ENCODE measurements at places on chromosomes 11 and 22.

DNA sequence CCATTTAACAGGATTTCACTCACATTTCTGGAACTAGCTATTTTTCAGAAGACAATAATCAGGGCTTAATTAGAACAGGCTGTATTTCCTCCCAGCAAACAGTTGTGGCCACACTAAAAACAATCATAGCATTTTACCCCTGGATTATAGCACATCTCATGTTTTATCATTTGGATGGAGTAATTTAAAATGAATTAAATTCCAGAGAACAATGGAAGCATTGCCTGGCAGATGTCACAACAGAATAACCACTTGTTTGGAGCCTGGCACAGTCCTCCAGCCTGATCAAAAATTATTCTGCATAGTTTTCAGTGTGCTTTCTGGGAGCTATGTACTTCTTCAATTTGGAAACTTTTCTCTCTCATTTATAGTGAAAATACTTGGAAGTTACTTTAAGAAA is 9.2 kb downstream of the PRSS23 start:
- no peak for DNase-seq

DNA sequence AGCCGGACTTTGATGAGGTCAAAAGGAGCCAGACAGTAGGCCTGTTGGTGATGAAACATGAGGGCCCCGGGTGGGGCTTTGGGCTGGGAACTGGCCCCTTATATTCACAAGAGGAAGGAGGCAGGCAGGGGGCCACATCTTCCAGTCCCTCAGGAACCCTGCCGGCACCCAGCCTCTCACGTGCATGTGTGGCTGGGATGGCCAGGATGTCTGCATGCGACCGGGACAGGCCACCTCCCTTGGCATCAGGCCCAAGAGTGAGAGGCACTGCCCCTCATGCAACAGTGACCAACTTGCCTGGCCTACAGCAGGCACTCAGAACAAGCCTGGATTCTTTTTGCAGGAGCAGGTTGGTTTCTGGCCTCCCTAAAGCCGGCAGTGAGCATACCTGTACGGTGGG is 5.4 kb downstream of the SLC25A45 start:
- no peak for DNase-seq

GRCh38 chr11:7651140-7651551 is 22.2 kb downstream of the CYB5R2 start:
- no peak for DNase-seq

GRCh38 chr11:70306586-70307033 is 36.1 kb downstream of the PPFIA1 start:
- DNase-seq, result no peak

GRCh38 chr11:31702966-31703365 is 108.2 kb downstream of the PAX6 start:
- DNase-seq, result no peak

GRCh38 chr11:95055283-95055897 is 6.2 kb downstream of the KDM4F start:
- DNase-seq, result no peak

DNA sequence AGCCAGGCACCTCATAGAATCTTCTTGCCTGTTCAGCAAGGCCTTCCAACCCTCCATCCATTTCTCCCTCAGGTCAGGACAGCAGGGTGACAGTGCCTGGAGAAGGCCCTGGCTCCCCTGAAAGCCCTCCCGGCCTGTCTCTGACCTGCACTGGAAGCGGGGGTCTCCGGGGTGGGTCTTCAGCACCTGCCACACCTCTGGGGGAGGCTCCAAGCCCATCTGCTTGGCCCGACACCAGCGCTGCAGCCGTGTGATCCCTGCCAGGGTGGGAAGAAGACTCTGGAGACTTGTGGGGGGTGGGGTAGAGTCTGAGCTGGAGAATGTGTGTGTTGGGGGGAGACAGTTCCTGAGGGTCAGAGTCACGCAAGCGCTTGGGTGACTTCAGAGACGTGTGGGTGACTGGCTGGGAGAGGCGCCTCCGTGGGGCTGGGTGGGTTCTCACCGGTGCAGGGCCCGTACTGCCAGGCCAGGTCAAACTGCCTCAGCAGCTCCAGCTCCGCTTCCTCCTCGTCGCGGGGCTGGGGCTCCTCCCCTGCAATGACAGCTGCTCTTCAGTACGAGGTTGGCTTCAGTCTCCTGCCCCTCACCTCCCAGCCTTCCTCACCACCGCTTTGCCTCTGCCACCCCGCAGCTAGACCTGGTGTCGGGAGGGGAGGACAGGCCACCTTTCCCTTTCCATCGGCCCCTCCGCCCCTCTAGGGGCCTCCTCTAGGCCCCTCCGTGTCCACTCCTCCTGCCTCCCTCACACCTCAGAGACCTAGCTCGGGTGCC is 615 bp downstream of the POLD4 start:
- DNase-seq, result peak; percentile 75

- no peak for DNase-seq
Observed at GRCh38 chr11:42951266-42951665, 360.5 kb upstream of the API5 start.

DNA sequence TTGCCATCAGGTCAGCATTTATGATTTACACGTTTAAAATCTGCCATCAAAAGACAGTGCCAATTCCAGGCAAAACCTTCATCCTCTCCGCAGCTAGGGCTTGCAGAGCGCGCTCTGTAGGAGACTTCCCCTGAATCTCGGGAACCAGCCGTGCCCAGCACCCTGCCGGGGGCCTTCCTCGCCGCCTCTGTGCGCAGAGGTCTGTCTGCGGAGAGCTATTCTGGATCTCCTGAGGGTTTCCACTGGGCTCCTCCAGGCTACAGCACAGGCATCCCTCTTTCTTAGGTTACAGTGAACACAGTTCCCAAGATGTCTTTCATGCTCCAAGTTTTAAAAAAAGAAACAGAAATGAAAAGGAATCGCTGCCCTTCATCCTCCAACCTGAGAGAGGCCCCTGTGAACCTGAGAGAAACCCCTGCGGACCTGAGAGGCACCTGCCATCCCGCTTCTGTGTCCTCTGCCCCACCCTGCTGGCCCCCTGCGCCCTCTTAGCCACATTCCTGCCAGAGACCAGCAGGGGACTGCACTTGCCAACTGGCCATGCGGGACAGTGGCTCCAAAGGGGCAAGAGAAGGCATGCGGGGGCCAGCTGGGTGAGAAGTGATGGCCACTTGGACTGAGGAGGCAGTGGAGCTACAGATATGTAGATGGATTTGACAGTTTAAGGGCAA is 16.1 kb downstream of the TP53AIP1 start:
- DNase-seq, result no peak

All from CD4-positive, alpha-beta T cell treated with Interleukin-4 for 1 hour (primary cell).